CD4-positive, alpha-beta T cell treated with Interleukin-15 for 4 hours (primary cell): ENCODE measurements at places on chromosomes 1 and 21.

DNA sequence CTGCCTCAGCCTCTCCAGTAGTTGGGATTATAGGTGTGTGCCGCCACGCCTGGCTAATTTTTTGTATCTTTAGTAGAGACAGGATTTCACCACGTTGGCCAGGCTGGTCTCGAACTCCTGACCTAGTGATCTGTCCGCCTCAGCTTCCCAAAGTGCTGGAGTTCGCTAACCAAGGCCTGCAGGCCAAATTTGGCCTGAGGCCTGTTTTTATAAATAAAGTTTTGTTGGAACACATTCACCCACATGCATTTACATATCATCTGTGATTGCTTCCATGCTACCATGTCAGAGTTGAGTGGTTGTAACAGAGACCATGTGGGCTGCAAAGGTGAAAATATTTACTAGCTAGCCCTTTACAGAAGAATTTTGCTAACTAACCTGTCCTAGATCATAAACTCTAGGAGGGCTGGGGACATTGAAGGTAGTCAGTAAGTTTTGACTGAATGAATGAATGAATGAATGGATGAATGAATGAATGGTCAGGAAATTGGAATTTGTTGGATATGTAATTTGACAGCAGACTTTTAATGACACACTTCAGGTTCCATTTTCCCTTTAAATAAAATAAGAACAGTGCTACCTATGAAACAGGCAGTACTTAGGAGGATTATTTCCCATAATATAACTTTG is 38.4 kb downstream of the ROR1 start:
- no peak for DNase-seq

DNA sequence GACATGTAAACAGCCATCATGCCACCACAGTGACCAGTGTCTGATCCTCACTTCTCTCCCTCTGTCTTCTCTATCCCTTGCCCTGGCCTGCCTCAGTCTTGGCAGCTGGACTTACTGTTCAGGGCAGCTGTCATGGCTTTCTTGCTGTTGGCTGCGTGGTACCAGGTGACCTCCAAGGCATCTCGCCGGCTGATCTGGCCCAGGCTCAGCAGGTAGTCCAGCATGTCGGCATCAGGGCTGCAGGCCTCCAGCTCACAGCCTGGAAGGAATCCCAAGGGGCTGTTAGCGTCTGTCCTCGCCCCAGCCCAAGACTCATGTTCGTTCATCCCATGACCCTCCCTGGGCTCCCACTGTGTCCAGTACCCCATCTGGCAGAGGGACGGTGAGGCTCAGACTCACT is 3.6 kb downstream of the FAM151A start:
- no peak for DNase-seq

DNA sequence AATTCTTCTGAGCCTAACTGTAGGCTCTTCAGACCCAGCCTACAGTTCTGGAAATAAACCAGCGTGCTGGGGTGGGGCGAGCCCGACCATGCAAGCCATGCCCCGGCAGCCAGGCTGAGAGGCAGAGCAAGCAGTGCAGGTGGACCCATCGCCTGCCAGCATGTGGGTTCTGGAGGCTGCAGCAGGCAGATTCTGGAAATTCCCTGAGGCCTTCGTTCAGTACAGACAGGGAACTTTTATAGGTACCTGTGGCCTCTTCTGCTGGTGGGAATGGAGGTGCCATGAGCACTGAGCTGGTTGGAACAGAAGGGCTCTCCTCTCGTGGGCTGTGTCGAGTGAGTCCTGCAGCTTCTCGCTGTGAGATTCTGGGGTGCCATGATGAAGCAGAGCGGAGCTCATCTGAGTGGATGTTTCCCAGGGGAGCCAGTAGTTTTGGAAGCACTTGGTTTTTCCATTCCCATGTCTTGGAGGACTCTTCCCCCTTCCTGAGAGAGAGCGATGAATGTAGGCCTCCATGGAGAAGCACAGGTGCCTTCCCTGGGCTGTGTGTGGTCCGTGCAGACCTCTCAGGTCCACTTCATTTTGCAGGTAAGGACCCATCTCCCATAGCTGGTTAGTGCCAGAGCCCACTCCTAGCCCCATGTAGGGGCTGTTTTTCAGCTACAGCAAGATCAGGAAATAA is 94.1 kb downstream of the PCBP3 start:
- DNase-seq: no peak

DNA sequence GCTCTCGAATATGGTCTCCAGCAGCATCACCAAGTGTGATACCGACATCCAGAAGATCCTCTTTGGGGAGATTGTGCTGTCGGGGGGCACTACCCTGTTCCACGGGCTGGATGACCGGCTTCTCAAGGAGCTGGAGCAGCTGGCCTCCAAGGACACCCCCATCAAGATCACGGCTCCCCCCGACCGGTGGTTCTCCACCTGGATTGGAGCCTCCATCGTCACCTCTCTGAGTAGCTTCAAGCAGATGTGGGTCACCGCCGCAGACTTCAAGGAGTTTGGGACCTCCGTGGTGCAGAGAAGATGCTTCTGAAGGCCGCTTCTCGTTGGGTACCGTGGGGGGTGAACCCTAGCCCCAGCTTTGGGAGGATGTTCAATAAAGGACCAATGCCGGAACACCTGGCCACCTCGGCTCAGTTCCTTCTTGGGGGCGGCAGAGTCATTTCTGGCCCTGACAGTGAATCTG is 1.3 kb downstream of the ACTRT2 start:
- DNase-seq: no peak
